ENCODE measurements at places on chromosomes 4 and X.

DNA sequence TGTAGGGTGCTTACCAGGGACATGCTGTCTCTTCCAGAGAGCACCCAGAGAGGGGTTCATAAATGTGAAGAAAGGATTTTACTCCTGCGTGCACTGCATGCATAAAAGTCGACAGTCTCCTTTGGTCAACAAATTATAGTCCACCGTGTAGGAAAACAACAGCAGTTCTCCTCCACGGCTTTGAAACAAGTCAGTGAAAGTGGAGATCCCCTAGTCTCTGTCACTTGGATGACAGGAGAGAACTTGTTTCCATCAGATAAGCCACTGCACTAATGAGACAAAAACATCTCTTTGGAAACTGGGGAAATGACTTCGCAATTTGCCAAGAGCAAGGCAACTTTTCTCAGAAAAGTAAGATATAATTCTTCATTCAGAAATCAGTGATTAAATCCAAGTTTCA lies 9.7 kb downstream of the UNC5C start:
- DNase-seq, result no peak

DNA sequence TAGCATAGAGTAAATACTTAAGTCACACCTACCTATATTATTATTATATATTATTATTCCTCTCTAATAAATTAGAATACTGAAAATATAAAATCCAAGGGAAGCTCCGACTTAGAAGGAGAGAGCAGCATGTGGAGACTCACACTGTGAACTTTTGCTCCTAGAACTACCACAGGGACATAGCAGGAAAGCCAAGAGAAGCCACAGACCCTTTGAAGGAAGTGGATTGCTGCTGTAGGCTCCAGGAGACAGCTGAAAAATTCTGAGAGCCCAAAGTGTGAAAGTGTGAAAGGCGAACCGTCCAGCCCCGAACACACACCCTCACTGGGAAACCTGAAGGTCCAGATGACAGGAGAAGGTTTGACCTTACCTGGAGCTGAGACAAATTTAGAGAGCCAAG lies 177.0 kb downstream of the FAM13A start:
- no peak for DNase-seq

- DNase-seq, result no peak
These were observed 899.3 kb downstream of the STIM2 start for GRCh38 chr4:27759611-27760575.

GRCh38 chrX:15244421-15244820 lies 25.5 kb downstream of the ASB9 start:
- DNase-seq, result no peak

GRCh38 chr4:137968956-137969678 lies 273.0 kb downstream of the SLC7A11 start:
- DNase-seq, result no peak

- no peak for DNase-seq
These were observed 195.3 kb upstream of the ANXA3 start for GRCh38 chr4:78356251-78356786.

DNA sequence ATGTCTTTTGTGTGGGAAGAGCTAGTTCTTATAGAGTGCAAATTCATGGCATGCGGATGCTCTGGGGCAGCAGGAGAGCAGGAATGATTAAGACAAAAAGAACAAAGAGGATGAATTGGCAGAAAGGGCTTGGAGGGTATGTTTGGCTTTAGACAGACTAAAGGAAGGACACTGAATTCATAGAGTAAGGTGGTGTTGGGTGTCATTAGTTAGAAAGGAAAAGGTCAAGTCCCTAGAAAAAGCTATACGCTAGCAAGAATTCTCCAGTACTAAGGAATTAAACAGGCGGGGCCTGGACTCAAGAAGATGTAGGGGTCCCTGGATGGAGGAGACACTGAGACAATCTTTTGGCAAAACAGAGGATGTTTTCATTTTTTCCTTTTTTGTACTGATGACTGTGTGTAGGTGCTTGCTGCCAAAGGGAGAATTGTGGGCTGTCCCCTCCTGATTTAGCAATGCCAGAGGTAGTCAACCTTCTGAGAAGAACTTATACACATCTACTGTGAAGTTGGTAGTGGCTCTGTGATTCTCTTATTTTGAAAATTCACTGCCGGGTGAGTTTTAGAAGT lies 391.0 kb downstream of the SPRY1 start:
- no peak for DNase-seq

GRCh38 chrX:19613645-19614323 lies 98.5 kb upstream of the MAP3K15 start:
- DNase-seq, result no peak

DNA sequence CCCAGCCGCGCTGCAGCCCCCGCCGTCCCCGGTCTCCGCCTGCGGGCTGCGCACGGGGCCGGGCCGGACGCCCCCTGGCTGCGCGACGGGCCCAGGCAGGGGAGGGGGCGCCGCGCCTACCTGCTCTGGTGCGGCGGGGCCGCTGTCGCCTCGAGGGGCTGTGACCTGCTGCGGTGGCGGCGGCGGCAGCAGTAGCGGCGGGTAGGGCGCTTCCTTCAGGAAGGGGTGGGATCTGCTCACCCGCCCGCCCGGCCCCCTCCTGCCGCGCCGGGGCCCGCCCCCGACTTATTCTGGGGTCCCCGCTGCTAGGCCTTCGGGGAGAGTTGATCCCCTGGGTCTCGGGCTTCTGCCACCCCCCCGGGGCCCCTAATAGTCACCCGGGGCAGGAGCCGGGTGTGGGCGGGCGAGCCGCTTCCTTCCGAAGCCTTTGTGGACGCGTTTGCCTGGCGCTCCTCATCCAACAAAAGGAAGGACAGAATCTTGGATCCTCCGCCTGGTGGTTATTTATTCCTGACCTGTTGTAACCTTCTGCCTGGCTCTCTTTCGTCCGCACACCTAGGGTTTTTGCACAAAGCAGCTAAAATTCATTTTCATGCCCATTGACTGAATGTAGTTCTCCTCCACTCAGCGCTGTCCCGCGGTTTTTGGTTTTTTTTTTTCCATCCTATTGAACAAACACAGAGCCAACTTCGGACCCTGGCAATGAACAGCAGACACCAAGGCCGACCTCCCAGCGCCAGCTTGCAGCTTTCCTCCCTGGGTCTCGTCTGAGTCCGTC lies at the start of gene TMEM150C:
TSS of gene TMEM150C (minus strand) at position 203 of the 778 bp plus-strand sequence. CDS start 57,331 bp downstream, outside the sequence.
- no peak for DNase-seq

GRCh38 chrX:37815366-37815765 lies 32.0 kb downstream of the DYNLT3 start:
- DNase-seq, result no peak

DNA sequence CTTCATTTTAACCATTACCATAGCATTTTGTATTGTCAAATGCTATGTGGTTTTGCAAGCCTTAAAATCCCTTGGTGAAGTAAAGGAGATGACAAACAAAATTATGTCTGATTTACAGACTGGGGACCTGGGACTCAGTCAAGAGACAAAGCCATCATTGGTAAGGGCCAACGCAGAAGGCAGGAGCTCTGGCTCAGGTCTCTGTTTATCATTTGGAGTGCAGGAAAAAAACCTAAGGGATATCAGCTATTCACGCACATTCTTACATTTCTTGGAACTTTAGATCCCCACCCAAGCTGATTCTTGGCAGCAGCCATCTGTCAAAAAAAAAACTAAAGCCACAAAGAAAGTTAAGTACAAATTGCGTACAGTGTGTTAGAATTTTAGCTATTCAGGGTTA lies 731.9 kb downstream of the STPG2 start:
- DNase-seq, result no peak

- no peak for DNase-seq
These were observed 6.5 kb downstream of the DMD start for GRCh38 chrX:33204889-33205288.

All from stimulated activated naive CD4-positive, alpha-beta T cell (primary cell).